ENCODE measurements at places on chromosomes 2 and 18. TPM values are rescaled to one million over a fixed set of nuclear protein-coding genes. Genes with fewer than 3 reads are reported as not detected.
A peak's percentile ranks its signal among the peaks of the same experiment; 100 is the strongest.

AUP1 gene
- 138 TPM for total RNA-seq

DNA sequence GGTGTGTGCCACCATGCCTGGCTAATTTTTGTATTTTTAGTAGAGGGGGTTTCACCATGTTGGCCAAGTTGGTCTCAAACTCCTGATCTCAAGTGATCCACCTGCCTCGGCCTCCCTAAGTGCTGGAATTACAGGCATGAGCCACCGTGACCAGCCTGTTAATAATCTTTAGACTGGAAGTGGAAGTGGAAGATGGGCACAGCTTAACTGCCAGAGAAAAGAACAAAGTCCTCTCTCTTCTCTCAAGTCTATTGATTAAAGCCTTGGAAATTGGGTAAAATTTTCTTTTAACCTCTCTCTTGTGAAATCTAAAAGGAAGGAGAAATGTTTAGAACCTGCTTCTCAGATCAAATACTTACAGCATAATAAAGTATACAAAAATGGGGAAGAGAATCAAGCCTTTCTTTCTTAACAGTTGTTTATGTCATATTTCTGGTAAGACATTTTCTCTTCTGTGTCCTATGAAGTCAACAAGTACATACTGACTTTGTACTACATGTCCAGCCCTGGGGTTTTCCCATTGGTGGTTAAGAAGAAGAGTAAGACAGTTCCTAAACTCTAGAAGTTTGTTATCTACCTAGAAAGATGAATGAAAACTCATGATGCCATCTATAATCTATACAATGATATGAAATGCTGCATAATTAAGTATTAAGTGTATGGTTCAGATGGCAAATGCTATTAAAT is 4.6 kb downstream of the TMEM169 start:
- no peak for DNase-seq
- no peak overlapping the region for H3K4me3 ChIP-seq
- no peaks in the 10 kb centered on the region for H3K36me3 ChIP-seq
- H3K27me3 ChIP-seq: no peaks in the 10 kb centered on the region
- peaks cover 3% of the 10 kb centered on the region for H3K4me1 ChIP-seq

FOXD4L1 gene
- total RNA-seq: 0.63 TPM

GRCh38 chr2:109109342-109109741 is 19.7 kb upstream of the SH3RF3 start:
- H3K4me1 ChIP-seq: peaks cover 6% of the 10 kb centered on the region
- no peak overlapping the region for H3K27ac ChIP-seq
- DNase-seq: no peak

DNA sequence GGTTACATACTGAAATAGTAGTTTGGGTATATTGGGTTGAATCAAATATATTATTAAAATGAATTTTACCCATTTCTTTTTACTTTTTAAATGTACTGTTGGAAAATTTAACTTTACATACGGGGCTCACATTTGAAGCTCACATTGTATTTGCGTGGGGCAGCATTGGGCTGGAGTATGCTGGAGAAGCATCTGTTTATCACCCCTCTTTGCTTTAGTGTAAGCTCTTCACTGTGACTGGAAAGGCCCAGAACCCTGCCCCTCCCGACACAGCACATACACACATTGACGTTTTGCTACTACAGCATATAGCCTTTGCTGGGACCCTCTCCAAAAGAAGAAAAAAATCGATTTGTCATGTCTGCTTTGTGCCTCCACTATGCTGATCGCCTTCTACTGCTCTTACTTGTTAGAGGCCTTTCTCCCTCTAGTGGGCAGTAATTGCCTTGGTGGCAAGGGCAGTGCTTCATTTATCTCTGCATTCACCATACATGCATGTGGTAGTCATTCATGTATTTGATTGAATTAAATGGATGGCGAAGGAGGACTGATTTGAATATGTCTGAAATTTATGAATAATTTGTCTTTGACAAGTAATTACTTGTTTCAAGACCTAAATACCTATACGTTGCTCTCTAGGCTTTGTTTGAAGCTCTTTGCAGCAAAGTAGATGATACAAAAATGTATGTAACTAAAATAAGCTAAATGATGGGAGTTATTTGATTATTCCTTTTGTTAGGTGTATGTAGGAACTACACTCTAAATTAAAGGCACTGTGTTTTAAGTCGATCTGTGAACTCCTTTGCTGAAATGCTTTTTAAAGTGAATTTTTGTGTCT is 37.4 kb downstream of the VAPA start:
- peak overlapping the region; percentile 64 for H3K27ac ChIP-seq
- no peaks in the 10 kb centered on the region for H3K27me3 ChIP-seq
- no peak overlapping the region for H3K4me3 ChIP-seq
- H3K36me3 ChIP-seq: peaks cover 77% of the 10 kb centered on the region
- peak; percentile 70 for DNase-seq

DNA sequence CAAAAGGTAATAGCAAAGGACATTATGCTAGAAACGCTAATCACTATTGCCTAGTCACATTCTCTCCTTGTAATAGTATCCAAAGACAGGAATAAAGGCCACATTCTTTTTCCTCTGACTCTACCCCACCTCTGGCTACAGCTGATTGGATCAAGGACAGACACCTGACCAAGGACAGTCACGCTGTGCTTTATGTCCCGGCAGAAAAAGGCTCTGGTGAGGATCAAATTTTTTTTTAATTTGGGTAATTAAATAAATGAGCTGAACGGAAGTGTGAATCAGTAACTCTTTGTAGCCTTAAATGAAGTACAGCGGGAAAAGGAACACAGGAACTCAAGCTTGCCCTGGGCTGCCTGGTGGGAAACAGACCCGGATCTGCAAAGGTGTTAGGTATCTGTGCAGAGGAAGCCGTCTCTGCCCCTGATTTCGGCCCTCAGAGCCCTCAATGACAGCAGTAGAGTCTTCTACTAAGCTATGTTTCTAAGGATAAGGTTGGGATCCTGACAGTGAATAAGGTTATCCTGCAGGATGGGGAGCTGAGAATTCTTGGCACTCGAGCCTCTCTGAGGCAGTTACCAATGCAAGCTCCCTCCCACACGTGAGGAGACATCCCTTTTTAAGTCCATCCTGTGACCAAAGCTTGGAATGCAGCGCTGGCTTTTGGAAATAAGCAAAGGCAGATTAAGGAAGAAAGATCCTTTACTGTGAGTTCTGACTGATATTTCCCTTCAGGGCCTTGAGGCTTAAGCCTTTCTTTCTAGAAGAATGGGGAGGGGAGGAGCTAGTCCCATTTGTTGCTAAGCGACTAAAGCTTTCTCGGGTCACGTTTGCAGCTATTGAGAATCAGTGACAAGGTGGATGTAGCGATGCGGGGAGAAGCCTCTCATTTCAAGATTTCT is 37.8 kb upstream of the IKZF2 start:
- H3K4me3 ChIP-seq: no peak overlapping the region
- H3K27me3 ChIP-seq: no peaks in the 10 kb centered on the region
- peaks cover 8% of the 10 kb centered on the region for H3K4me1 ChIP-seq

DNA sequence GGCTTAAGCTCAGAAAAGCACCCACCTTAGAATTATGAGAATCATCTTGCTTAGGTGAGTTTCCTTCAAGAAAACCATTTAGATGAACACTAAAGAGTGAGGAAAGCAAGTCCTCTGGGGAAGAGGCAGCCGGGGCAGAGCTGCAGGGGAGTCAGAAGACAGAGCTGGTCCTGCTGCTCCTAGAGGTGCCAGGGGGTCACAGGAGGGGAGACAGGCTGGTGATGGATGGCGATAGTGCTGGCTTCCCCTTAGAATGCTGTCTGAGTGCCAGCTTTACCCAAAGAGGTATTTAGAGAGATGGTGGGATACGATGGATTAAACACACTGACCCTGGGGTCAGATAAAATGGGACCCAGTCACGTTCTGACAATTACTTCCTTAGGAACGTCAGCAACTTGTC is 269.4 kb downstream of the TDRD15 start:
- DNase-seq: no peak
- H3K27ac ChIP-seq: no peak overlapping the region
- H3K36me3 ChIP-seq: no peaks in the 10 kb centered on the region
- H3K4me3 ChIP-seq: no peak overlapping the region
- peaks cover 13% of the 10 kb centered on the region for H3K4me1 ChIP-seq

- no peaks in the 10 kb centered on the region for H3K27me3 ChIP-seq
- peak; percentile 30 for DNase-seq
- no peak overlapping the region for H3K4me3 ChIP-seq
- H3K36me3 ChIP-seq: no peaks in the 10 kb centered on the region
- H3K4me1 ChIP-seq: peaks cover 6% of the 10 kb centered on the region
These were observed 46.8 kb upstream of the ANXA4 start for GRCh38 chr2:69694894-69695849.

DNA sequence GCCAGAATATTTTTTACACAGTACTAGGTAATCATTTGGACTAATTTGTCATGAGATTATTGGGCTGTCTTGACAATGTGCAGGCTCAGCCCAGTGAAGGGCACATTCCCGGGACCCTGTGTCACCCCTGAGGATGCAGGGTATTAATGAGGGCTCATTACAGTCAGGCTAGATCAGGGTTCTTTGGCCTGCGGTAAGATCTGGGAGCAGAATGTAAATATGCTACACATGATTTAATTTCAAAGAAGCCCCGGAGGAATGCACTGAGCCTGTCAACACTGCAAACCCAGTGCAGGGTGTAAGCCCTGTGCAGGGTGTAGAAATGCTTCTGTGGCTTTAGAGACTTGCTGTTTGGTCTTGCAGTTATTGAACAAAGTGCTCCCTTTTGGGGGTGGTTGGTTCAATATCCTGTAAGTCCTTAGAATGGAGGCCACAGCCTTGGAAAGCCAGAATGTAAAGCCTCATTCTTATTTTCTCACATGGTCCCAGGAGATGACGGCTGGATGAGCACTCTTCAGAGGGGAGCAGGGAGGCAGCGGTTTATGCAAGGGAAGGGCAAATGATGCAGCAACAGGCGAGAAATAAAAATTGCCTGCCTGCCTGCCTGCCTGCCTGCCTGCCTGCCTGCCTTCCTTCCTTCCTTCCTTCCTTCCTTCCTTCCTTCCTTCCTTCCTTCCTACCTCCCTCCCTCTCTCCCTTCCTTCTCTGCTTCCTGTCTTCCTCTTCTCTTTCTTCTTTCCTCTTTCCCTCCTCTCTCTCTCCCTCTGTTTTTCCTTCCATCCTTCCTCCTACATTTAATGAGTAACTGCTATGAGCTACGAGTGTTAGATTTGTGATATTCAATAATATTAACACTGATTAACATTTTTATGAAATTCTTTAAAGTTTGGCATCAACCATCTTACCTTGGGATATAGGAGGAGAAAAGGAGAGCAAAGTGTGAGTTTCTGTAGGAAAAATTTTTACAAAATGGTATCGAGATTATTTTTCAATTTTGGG is 148.8 kb downstream of the VAPA start:
- DNase-seq: no peak
- no peaks in the 10 kb centered on the region for H3K36me3 ChIP-seq
- no peaks in the 10 kb centered on the region for H3K27me3 ChIP-seq
- H3K27ac ChIP-seq: no peak overlapping the region
- no peak overlapping the region for H3K4me3 ChIP-seq

GRCh38 chr2:234579231-234579962 is 82.5 kb upstream of the ARL4C start:
- H3K27me3 ChIP-seq: peaks cover 25% of the 10 kb centered on the region
- H3K27ac ChIP-seq: no peak overlapping the region
- DNase-seq: no peak
- no peaks in the 10 kb centered on the region for H3K36me3 ChIP-seq
- no peak overlapping the region for H3K4me3 ChIP-seq

- H3K27me3 ChIP-seq: no peaks in the 10 kb centered on the region
- peak; percentile 89 for DNase-seq
- no peaks in the 10 kb centered on the region for H3K36me3 ChIP-seq
- H3K4me1 ChIP-seq: no peaks in the 10 kb centered on the region
- peak overlapping the region; percentile 63 for H3K27ac ChIP-seq
- peak overlapping the region; percentile 39 for H3K4me3 ChIP-seq
These were observed 46.9 kb upstream of the CNOT11 start for GRCh38 chr2:101205521-101206479.

- no peaks in the 10 kb centered on the region for H3K36me3 ChIP-seq
- H3K4me1 ChIP-seq: no peaks in the 10 kb centered on the region
- H3K27ac ChIP-seq: no peak overlapping the region
- DNase-seq: no peak
- H3K4me3 ChIP-seq: no peak overlapping the region
These were observed 10.6 kb downstream of the C18orf63 start for GRCh38 chr18:74326231-74326630.

APCDD1 gene
- total RNA-seq: 0.37 TPM

DNA sequence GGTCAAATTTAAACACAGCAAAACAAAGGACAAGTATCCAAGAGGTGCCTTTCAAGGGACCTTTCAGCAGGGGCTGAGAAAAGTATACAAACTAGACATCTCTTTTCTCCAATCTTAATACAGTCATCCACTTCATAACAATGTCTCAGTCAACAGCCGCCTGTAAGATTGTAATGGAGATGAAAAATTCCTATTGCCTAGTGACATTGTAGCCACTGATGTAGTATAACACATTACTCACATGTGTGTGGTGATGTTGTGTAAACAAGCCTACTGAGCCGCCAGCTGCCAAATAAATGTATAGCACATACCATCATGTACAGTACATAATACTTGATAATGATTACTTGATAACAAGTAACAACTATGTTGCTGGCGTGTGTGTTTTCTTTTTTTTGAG is 31.0 kb downstream of the VIT start:
- DNase-seq: no peak
- H3K27ac ChIP-seq: no peak overlapping the region
- H3K4me1 ChIP-seq: peaks cover 11% of the 10 kb centered on the region
- H3K4me3 ChIP-seq: no peak overlapping the region
- H3K27me3 ChIP-seq: no peaks in the 10 kb centered on the region

DNA sequence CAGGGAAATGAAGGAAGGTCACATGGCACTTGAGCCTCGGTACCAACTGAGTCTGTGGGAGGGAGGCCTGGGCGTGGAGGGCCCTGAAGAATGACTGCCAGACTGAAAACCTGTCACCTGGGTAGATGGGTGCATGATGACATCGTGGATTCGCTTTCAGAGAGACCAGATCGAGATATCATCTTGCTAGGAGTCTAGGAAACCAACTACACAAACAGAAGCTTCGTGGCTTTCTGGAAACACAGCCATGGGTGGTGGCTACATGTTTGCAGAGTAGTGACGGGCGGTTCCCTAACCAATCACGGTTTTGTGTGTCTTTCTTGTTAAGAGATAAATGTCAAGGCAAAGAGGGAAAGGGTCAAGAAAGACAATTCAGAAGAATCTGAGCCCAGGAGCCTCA is 155.0 kb downstream of the EIPR1 start:
- no peak overlapping the region for H3K4me3 ChIP-seq
- H3K27me3 ChIP-seq: no peaks in the 10 kb centered on the region
- no peak for DNase-seq
- no peak overlapping the region for H3K27ac ChIP-seq
- no peaks in the 10 kb centered on the region for H3K36me3 ChIP-seq
- H3K4me1 ChIP-seq: no peaks in the 10 kb centered on the region

DNA sequence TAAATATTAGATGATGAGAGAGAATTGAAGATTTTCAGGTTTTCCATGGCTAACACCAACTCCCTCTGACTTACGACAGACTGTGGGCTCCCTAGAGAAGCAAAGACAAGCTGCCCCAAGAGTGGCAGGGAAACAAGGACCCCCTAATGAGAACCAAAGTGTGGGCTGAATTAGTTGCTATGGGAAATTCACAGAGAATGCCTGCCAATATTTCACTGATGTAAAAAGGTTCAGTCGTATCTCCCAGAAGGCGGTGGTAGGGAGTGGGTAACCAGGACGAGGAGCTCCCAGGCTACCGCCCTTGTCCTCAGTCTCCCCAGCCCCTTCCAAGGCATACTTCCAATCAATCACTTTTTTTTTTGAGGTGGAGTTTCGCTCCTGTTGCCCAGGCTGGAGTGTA is 113.6 kb downstream of the LAMA1 start:
- H3K36me3 ChIP-seq: no peaks in the 10 kb centered on the region
- H3K4me1 ChIP-seq: no peaks in the 10 kb centered on the region
- no peak for DNase-seq
- H3K27ac ChIP-seq: no peak overlapping the region
- no peak overlapping the region for H3K4me3 ChIP-seq

RGPD4 gene
- total RNA-seq: 0.14 TPM
